ENCODE measurements at places on chromosomes 7 and 10.

DNA sequence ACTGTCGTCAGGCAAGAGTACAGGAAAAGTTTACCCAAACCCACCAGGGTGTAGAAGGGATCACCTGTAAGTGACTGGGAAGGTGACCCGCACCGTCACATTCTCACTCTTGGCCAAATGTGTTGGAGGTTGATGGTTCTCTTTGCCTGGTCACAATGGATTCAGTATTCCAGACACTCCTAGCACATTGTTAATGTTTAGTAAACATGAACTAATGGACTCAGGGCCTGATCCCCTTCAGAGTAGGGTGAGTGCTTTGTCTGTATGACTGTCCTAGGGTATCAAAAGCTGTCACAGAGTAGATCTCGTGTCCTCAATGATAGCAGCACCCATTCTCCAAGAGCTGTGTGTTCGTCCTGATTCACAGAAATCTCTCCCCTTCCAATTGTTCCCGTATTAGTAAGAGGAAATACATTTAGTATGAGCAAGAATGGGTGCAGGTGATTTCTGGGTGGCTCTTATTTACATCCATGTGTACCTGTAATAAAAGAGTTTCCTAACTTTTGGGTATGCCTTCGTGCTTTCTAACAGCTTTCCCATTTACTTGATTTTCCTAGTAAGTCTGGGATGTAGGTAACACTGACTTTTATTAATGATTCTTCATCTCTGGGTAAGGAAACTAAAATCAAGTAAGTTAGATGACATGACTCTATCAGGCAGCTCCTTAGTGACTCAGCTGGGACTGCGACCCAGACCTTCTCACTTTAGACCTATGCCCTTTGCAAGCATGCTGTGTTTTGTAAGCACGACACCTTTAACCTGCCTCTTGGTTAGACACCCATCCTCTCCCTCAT lies 4.7 kb downstream of the EEPD1 start:
- no peak for DNase-seq

DNA sequence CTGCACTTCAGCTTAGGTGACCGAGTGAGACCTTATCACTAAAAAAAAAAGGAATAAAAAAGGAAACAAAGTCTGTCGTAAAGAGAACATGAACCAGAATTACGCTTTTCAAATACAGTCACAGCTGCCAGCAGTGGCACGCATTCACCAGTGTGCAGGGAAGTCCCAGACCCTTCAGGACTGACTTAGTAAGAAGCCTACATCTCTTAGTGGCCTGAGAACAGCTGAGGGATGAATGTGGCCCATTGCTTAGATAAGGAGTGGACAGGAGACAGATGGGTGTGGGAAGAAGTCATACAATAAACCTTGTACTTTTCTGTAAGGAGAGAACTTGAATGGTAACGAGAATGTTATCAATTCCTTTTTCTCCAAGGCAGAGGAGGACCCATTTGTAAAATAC lies 178.5 kb downstream of the JCAD start:
- DNase-seq = no peak

DNA sequence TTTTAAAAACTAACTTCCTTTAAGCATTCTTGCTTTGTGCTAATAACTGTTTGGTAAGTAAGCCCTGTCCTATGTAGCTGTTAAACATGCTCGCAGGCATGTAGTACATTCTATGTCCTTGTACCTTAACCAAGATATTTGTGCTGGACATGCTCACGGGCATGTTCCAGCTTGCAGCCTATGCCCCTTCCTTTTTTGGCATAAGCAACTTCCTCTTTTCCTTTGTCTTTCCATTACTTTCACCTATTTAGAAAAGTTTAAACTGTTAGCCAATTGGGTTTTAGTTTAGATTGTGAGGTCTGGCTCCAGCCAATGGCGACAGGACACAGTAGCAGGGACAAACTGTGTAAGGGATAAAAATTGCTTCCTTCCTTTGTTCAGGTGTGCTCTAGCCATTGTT lies 14.4 kb upstream of the APBB1IP start:
- no peak for DNase-seq

DNA sequence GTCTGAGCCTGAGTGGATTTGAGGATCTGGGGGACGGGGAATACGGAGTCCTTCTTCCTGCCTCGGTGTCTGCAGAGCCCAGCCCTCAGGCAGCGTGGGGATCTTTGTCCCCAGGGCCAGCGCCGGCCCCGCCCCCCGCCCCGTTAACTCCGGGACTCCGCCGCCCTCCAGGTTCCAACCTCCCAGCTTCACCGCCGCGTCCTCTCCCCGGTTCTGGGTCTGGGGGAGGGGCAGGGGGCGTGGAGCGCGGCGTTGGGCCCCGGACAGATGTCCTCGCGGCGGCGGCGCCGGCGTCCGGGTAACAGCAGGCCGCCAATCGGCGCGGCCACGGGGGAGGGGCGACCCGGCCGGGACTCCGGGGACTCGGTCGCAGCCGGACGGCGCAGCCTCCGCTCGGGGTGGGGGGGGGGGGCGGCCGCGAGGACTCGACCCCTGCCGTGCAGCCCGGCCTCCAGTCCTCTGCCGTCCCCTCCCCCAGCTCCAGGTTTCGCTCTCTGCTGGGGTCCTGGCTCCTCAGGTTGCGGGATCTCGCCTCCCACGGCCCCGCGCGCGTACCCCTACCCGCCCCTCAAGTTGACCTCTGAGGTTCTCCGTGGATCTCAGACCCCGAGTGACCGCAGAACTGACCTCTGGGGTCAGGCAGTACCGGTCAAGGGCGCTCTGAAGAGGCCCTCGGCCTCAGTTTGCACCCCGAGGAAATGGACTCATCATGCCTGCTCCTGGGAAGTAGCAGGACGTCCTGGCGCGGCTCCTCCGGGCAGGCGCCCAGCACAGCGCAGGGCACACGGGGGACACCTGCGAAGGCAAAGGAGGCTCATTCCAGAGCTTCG lies 2.3 kb upstream of the ELFN1 start:
- DNase-seq = no peak
